ENCODE measurements at places on chromosomes 6 and 20.

- DNase-seq: no peak
Observed at GRCh38 chr6:16540804-16541752, 220.2 kb downstream of the ATXN1 start.

DNA sequence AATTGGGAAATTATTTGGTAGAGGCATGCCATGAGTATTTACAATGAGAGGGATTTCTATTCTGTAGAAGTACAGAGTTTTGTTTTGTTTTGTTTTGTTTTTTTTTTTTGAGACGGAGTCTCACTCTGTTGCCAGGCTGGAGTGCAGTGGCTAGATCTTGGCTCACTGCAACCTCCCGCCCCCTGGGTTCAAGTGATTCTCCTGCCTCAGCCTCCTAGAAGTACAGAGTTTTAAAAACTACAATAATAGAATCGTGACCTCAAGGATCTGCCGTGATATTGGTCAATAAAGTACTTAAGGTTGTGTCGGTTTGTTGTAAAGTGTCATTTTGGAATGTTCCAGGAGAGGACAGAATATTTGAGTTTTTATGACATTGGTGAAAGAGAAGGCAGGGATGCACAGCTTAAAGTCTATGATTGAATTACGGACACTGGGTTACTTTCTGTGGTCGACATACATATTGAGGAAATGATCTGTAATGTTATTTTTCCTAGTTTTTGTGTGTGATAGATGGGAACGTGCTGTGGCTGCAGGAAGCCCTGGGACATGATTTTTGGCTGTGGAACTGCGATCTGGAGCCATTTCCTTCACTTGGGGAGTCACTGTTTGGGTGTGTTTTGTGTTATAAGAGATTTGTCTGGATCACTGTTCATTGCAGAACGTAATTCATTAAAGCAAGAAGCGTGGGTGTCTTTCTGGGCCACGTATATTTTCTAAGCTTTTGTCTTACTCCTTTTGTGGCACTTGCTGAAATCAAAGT lies 59.6 kb downstream of the TIAM2 start:
- no peak for DNase-seq

GRCh38 chr6:5723841-5724691 lies 282.7 kb downstream of the NRN1 start:
- no peak for DNase-seq

DNA sequence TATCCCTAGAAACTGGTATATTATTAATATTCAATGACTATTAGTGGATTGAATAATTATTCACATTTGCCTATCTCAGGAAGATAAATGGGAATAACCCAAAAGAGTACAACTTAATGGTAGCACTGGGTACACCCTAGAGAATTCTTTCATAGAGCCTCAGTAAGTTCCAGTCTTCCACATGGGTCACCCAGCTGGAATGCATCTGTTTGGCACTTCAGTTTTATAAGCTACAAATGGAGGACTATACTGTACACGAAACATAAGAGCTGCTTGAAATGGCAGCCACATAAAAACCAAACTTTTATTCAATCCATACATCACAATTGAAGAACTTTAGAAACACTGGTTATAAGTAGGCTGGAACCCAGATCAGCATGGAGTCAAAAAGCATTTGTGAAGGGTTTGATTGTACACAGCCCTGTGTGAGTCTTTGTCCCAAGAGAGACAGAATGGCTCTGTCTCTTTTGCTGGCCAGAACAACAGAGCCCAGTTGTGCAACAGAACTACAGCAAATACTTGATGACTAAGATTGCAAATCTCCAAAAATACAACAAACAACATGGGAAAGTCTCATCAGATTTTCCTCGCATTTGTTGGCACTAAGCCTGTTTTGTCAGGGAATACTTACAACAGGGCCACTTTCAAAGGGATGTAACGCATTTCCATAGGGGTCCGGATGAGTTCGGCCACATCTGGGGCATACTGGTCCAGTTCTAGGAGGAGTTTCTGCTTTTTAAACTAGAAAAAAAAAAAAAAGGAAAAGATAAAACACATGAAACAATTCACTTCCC lies 39.5 kb downstream of the PIGU start:
- DNase-seq: no peak

GRCh38 chr6:71602385-71603007 lies 283.9 kb upstream of the RIMS1 start:
- no peak for DNase-seq

DNA sequence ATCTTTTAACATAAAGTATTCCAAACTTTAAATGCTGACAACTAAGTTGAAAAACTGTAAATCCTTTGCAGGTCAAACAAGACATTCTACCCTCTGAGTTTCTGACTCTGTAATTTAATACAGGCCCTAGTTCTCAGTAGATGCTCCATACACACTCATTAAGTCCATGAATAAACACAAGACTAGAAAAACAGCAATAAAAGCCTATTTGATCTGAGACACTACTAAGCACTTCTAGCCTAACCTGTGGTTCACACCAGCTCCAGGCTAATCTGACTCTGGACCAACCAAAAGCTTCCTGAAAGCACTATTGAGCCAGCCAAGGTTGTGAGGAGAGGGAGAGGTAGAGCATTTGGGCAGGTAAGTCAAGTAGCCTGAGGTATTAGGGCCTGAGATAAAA lies 103.9 kb downstream of the EPM2A start:
- DNase-seq: no peak

DNA sequence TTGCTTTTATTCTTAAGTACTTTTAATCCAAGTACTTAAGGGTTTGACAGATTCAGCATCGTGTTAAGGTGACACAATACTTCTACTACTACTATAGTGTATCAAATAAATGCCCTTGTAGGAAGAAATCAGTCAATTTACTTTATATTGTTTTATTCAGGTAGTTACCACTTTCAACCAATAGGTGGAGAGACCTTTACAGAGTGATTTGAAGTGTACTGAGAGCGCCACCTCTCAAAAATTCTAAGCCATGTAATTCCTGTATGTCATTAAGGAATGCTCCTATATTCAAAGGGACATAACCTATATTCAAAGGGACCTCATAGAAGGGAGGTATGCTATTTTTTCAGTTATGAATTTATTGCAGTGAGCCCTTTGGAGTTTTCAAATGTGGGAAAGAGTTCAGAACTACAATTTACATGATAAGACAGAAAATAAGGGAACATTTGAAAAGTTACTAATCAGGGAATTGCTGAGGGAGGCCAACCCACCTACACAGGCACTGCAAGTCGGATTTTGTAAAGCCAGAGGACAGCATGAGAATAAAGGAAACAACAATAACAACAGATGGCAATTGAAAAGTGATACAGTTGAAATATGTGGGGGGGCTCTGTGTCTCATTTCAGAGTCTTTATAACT lies 955.6 kb downstream of the TBC1D32 start:
- DNase-seq: no peak

DNA sequence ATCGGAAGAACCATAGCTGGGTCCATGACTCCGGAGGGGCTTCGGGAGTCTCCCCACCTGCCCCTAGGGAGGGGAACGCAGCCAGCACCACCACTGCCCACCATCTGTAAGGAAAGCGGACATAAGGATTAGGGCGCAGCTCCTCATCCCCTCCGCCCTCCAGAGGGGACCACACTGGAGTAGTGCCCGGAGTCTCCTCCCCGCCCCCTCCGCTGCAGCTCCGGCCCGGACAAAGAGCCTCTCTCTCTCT lies 628 bp downstream of the SLC35B2 start:
- no peak for DNase-seq

GRCh38 chr20:49399329-49399728 lies 83.1 kb downstream of the KCNB1 start:
- no peak for DNase-seq

GRCh38 chr20:36349384-36350170 lies 43.4 kb downstream of the DLGAP4 start:
- DNase-seq: no peak

DNA sequence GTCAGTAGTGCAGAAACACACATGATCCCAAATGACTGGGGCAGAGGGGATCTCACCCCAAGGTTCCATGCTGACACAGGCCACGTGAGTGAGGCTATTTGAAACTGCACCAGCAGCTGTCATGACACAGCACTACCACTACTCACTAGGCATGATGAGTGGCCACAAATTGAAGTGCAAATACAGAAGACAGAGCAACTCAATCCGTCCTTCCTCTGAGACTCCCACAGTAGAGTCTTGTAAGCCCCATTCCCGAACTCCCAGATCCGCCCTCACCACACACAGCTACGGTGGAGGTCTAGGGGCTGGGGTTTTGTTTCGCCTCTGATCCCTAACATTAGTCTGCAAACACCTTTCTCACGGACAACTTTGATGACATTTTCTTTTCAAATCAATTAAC lies 113.3 kb upstream of the NUP153 start:
- no peak for DNase-seq

- DNase-seq: no peak
Observed at GRCh38 chr6:42136508-42137193, 5.8 kb downstream of the C6orf132 start.
